ENCODE measurements at places on chromosomes 16 and 17. TPM values are rescaled to one million over a fixed set of nuclear protein-coding genes. Genes with fewer than 3 reads are reported as not detected.

- no peak for DNase-seq
Observed at GRCh38 chr16:76235426-76235825, 41.8 kb upstream of the CNTNAP4 start.

DNA sequence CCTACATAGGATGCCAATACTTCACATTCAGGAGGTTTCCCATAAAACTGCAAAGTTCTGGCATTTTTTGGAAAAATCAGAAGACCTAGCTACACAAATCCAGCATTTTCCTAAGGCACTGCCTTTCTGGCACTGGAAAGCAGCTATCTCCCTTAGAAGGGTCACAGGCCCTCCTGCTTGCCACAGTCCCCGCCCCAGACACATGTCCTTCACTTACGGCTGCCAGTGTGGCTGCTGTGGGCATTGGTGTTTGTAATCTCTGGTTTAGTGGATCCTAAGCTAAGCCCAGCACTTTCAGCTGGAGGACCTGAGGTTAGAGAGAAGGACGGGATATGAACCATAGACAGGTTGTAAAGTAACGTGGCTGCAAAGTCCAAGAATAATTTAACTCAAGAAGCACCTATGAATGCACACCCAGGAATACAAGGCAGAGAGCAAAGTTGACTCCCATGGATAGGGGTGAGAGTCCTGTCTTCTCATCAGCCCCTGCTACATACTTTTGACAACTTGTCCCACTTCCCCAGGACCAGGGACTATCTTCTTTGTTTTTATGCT is 100.0 kb downstream of the XYLT1 start:
- no peak for DNase-seq

DNA sequence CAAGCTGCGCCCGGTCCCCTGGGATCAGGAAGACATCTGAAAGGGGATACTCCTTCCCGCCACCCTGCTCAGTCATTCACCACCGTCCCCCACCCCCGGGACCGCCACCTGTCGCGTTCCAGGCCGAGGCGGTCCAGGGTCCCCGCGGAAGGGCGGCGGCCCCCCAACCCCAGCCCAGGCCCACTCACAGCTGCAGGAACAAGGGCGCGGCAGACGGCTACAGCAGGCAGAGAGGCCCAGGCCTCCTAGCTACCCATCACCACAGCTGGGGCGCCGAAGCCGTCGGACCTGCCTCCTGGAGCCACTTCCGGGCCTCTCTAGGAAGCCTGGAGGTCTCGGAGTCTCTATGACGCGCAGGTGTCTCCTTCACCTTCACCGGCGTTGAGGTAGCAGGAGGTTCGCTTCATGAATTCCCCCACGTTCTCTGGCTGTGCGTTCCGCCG is at the start of gene SDR42E1:
TSS of gene SDR42E1 (minus strand) at position 272 of the 443 bp plus-strand sequence. CDS start 10,612 bp downstream, outside the sequence.
- no peak for DNase-seq

- DNase-seq: no peak
Observed at GRCh38 chr17:68710976-68711375, 109.8 kb upstream of the FAM20A start.

DNA sequence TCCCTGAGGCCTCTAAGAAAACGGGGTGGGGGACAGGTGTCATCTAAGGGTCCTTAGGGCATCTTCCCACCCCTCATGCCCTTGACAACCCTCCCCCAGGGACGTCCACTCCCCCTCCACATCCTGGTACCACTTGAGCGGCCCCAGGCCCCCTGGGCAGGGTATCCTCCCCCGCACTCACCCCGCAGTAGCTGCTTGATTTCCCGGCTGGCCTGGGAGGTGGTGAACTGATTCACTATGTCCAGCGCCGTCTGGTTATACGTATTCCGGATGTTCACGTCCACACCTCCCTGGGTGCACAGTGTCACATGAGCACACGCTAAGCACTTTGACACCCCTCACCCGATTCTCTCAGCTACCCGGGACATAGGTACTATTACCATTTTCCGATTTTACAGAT is 9.7 kb downstream of the CASKIN2 start:
- no peak for DNase-seq

DNA sequence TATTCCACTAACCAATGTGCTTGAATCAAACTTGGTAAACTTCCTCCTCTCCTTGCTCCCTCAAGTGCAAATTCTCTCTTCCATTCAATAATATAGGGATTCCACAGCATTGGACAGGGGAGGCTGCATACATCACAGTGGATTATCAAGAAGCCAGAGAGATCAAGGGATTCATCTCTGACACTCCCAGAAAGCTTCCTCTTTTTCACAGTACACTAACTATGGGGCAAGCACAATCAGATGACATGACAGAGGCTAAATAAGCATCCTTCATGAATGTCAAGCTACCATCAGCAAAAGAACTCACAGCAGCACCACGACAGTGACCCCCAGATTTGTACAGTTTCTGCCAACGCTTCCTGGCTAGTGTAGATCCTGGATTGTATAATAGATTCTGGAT is 178.4 kb upstream of the C17orf78 start:
- no peak for DNase-seq

GRCh38 chr16:67245674-67246080 is 1.6 kb downstream of the FHOD1 start:
- DNase-seq: peak; percentile 89

DNA sequence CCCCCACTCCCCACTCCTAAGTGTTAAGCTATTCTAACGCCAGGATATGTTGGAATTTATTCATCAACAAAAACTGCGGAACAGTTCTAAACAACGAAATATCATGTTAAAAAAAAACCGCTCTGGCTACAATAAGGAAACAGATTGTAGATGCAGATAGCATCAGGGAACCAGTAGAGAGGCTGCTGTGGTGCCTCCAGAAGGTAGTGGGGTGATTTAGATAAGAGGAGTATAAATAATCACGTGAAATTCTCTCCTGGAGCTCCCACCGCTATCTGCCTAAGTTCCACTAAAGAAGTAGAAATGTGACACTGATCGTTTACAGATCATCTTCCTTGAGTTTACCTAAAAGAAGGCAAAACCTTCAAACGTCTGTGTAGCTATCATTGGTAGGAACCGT is 8.0 kb downstream of the AHSP start:
- DNase-seq: no peak

The DRC7 gene
- total RNA-seq: not detected

The TP53TG3B gene
- not detected for total RNA-seq

DNA sequence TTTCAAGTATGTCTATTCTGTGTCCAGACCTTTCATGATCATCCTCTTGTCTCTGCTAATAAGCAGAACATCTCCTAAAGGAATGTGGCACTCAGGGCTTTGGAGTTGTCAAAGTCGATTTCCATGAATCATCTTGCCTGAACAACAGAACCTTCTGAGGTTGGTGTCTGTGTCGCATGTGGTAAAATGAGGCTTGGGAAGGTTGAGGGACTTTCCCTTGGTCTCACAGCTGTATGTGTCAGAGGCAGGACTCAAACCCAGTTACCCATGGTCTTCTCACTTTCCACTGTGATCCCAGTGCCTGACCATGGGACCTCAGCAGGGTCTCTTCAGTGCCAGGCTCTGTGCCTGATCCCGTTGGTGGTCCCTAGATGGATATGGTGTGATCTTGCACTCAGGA is 4.2 kb upstream of the GPRC5B start:
- no peak for DNase-seq

The TPPP3 gene
- 1.6 TPM for total RNA-seq

DNA sequence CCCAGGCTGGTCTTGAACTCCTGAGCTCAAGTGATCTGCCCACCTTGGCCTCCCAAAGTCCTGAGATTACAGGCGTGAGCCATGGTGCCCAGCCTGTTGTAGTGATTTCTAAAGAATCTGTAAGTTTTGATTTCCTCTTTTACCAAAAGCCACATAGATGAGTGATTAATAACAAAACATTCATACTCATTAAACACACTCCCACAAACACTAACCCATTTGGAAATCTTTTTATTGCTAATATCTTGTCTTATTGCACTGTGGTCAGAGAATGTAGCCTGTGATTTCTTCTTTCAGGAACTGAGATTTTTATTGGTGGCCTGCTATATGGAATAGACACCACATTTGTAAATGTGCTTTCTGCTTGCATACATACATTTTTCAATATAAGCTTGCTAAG is 31.6 kb downstream of the MYH10 start:
- DNase-seq: no peak

GRCh38 chr17:1789936-1790335 is 28.1 kb downstream of the SERPINF1 start:
- no peak for DNase-seq

The SKAP1 gene
- total RNA-seq: 14.0 TPM

The CA4 gene
- 1.7 TPM for total RNA-seq

The CCL16 gene
- not detected for total RNA-seq

GRCh38 chr17:9208381-9209105 is 187.2 kb downstream of the NTN1 start:
- DNase-seq: no peak

The MEAK7 gene
- 4.5 TPM for total RNA-seq

DNA sequence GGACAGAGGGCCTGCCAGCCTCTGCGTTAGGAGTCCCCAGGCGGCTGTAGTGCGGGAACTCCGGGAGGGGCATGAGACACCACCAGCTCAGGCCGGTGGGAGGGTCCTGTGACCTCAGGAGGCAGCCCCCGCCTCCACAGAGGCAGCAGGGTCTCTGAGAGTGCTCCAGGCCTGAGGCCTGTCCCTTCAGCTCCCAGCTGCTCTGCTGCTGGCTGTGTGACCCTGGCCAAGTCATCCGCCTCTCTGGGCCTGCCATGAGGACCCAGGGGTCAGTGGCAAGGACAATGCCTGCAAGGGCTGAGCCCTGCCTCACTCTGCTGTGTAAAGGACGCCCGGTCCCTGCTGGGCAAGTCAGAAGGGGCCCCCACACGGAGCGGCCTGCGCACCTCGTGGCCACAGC is 27.1 kb upstream of the ZFPM1 start:
- no peak for DNase-seq

DNA sequence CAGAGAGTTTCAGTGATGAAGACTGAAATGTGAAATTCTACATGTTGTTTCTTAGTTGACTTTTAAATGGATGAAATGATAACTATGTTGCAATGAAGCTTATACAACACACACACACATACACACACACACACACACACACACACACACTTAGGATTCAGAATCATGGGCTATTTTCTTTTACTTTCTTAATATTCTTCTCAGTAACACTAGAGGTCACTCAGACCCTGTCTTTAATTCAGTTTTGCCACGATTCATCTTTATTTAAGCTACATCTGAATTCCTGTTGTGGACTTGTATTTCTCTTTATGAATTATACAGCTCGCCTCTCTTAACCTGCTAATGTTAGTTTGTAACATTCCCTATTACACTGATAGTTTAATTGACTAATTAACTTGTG is 109.6 kb upstream of the GOT2 start:
- no peak for DNase-seq

DNA sequence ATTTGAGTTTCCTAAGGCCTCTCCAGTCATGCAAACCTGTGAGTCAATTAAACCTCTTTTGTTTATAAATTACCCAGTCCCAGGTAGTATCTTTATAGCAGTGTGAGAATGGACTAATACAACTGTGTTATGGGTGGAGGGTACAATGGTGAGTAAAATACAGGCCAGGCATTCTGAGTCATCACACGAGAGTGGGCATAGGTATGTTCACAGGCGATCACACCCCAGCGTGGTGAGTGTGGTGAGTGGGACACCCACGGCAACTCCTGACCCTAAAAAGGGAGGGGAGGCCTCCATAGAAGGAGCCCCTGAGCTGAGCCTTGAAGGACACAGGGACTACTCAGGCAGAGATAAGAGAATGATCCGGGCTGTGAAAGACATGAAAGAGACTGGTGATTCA is 22.6 kb upstream of the MAPT start:
- no peak for DNase-seq

The CACNG5 gene
- total RNA-seq: not detected

DNA sequence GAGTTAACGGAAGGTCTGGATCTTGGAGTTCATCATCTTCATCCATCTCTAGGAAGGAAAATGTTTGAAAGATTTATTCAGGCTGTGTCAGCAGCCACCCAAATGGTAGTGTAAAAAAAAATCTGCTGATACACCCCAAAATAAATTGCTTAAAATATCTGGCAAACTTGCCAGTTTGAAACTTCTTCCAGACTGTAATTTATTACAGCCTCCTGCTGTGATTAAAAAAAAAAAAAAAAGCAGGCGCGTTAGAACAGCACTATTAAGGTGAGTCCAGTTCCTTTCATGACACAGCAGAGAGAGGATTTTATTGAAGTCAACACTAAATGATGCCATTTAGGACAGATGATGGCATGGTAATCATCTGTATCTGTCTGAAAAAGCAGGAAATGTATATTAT is 140.6 kb upstream of the CORO6 start:
- DNase-seq: no peak

DNA sequence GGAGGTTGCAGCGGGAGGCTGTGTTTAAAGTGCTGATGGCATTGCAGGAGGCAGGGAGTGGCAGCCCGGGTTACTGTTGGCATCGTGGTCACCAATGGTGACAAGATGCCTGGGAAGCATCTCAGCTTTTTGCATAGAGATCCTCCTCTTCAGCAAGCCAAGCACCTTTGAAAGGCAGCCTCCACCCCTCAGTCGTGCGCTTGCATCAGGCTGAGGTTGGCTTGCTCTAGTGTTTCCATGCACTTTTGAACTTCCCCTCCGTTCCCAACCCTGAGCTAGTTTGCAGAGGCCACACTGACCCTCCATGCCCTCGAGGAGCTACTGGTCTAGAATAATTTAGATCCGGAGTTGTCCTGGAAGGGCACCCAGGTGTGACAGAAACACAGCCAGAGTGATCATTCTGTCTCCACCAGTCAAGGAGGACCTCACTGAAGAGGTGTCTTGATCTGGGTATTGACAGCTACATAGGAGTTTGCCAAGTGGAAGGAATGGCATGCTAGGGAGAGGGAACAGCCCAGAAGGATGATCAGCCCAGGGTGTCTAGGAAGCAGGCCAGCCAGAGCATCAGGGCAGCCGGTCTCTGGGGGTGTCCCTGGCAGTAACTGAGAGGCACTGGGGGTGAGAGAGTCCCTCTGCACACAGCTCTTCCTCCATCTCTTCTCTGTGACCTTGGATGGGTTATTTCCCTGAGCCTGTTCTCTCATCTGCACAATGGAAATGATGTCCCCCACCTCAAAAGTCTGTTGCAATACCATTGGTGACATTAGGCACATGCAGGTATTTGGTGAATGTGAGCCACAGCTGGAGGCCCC is 7.7 kb downstream of the BEAN1 start:
- DNase-seq: no peak

Data from adrenal gland (tissue), 19 donors.